Tibial nerve (tissue), 4 donors: ENCODE measurements at places on chromosomes 16 and 17. TPM values are rescaled to one million over a fixed set of nuclear protein-coding genes. Genes with fewer than 3 reads are reported as not detected.

DNA sequence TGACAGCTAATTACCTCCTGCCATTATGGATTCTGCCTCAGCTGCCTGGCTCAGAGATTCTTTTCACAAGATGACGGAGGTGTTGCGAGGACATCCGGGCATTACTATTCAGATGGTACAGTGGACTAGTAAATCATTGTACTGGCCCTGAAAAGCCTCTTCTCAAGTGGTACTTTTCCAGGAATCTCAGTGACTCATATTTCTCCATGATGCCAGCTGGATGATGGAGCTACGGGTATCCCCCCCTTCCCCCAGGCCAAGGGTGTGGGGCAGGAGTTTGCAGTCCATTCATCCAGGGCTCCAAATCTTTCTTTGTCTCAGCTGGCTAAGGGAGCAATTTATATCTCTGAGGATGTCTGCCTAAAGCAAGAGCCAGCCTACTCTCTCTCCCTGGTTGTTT lies 107.7 kb upstream of the GPR139 start:
- no peaks in the 10 kb centered on the region for H3K27me3 ChIP-seq
- H3K27ac ChIP-seq, result no peak overlapping the region
- no peak for DNase-seq
- H3K36me3 ChIP-seq, result no peaks in the 10 kb centered on the region

DNA sequence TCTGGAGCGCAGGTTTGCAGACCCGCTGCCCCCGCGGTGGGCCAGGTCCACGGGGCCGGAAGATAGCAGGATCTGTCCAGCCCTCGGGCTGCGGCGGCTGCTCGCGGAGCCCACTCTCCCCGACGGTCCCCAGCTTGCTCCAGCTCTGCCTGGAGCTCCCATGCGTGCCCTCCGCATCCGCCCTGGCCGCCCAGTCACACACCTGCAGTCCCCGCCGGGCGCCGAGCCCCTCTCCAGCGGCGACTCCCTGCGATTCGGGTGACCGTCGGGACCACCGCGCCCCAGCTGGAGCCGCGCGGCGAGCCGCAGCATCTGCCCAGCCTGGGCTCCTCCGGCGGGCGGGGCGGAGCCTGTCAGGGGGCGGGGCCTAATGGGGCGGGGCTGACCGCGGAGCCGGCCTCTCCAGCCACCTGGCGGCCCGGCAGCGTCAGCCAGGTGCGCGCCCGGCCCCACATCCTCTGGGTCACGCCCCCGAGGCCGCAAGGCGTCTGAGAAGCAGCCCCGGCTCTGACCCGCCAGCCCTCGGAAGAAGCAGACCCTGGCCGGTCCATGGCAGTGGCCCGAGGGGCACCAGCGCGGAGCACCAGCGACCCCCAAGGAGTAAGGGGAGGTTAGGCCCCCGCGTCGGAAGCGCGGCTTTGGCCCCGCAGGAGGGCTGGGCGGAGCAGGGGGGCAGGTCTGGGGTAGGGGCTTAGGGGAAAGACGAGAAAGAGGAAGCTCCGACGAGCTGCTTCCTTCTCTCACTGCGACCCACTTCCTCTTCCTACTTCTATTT lies at the start of gene PIK3R5:
PIK3R5 (minus strand) TSS at position 314 of the 775 bp plus-strand sequence. CDS start 54,213 bp downstream, outside the sequence.
- no peak within 1 kb of the TSS for H3K27ac ChIP-seq
- DNase-seq, result no peak
- no peaks in the 10 kb centered on the region for H3K36me3 ChIP-seq
- no peaks in the 10 kb centered on the region for H3K27me3 ChIP-seq
- H3K4me1 ChIP-seq, result no peaks in the 10 kb centered on the region

GRCh38 chr16:65490286-65490685 lies 368.4 kb upstream of the CDH11 start:
- DNase-seq, result no peak
- no peaks in the 10 kb centered on the region for H3K27me3 ChIP-seq
- no peak overlapping the region for H3K27ac ChIP-seq

DNA sequence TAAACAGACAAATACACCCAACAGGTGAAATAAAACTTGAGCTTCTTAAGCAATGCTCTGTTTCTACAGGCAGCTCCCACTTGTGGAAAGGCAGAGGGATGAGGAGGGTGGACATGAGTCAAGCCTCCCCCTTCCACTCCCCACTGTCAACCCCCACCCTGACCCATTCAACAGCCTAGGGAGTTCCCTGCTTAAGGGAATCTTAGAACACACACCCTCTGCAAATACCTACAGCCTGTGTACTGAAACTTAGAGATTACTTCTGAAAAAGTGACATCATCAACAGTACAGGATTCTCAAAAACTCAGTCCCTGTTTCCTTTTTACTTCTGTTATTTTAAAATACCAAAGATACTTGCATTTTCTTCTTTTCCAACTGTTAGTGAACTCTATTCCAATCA lies 345.4 kb downstream of the SOX9 start:
- H3K27me3 ChIP-seq, result no peaks in the 10 kb centered on the region
- H3K36me3 ChIP-seq, result no peaks in the 10 kb centered on the region

DNA sequence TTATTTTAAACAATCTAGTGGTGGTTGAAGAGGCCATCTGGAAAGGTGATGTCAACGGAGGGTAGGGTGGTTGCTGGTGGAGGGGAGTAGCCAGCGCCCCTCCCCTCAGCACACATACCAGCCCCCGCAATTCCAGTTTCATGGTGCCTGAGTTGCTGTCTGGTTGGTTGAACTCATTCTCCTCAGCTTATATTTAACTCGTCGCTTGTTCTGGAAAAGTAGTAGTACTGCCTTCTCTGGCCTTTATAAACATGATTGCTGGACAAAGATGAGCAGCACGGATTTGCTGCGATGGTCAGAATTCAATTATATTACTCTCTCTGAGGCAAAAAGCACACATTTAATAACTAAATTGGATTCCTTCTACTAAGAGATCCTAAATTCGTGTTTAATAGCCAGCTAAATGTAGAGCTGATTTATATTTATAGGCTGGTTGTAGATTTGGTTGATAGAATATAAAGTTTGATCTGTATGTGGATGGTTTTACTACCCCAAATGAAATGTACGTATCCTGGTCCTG lies 238.0 kb upstream of the TBX2 start:
- peaks cover 8% of the 10 kb centered on the region for H3K36me3 ChIP-seq
- H3K27me3 ChIP-seq, result no peaks in the 10 kb centered on the region
- no peak overlapping the region for H3K4me3 ChIP-seq
- no peak overlapping the region for H3K27ac ChIP-seq

GRCh38 chr17:57408071-57408811 lies 151.9 kb downstream of the MSI2 start:
- H3K27me3 ChIP-seq, result no peaks in the 10 kb centered on the region
- H3K36me3 ChIP-seq, result no peaks in the 10 kb centered on the region
- no peak overlapping the region for H3K27ac ChIP-seq
- no peak overlapping the region for H3K4me3 ChIP-seq

The CAMKK1 gene
- 15.3 TPM for total RNA-seq

The CBLN1 gene
- total RNA-seq, result not detected

DNA sequence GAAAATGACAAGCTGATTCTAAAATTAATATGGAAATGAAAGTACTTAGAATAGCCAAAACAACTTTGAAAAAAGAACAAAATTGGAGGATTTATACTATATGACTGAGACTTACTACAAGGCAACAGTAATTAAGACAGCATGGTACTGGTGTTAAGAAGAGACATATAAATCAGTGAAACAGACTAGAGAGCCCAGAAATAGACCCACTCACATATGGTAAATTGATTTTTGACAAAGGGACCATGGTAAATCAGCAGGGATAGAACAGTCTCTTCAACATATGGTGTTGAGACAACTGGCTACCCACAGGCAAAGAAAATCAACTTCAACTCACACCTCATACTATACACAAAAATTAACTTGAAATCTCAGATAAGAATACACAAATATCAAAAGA lies 12.9 kb downstream of the CMC2 start:
- H3K4me1 ChIP-seq, result peaks cover 12% of the 10 kb centered on the region
- no peak overlapping the region for H3K4me3 ChIP-seq
- no peaks in the 10 kb centered on the region for H3K27me3 ChIP-seq

The RPL13 gene
- total RNA-seq, result 7,506 TPM

DNA sequence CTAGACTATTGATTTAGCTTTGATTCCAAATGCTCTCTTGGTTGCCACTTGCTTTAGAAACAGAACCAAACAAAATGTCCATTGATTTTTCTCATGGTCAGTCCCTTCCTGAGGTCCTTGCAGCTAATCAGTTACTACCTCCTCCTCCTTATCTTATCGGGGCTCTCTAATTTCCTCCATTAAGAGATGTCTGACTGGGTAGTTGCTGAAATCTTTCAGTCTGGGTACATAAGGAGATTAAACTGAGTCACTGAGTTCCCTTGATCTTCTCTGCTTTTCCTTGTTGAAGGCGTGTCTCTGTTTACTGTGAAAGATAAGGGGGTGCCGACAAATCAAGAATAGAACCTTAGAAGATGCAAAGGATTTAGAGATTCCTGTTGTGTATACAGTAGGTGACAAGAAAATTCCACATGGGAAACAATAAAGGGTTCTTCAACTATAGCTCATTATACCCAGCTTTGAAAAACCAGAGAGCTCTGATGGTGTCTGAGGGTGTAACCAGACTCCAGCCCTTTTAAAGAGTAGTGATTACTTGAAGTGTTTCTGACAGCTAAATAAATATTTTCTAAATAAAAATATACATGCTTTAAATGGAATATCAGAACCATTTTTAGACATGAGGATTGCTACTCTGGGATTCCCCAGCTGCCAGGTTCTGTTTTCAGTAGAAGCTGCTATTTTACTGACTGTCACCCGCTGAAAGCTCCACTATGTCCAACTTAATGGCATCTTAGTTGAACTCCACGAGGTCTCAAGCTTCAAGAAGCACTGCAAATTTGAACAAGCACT lies 791.3 kb upstream of the SOX9 start:
- no peaks in the 10 kb centered on the region for H3K36me3 ChIP-seq
- no peaks in the 10 kb centered on the region for H3K27me3 ChIP-seq
- H3K27ac ChIP-seq, result no peak overlapping the region
- no peak for DNase-seq
- H3K4me1 ChIP-seq, result no peaks in the 10 kb centered on the region

The MGAT5B gene
- 1.5 TPM for total RNA-seq

DNA sequence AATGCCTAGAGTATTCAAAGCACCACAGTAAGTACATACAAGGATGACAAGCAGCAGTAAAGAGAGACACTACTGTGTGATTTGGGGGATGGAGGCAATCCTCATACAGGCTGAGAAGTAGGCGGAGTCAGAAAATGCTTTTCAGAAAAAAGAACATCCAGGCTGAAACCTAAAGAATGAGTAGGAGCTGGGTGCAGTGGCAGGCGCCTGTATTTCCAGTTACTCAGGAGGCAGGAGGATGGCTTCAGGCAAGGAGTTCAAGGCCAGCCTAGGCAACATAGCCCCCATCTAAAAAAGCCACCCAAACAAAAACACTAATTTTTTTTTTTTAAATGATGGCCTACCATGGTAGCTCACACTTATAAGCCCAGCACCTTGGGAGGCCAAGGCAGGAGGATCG lies 10.3 kb downstream of the KANSL1 start:
- no peaks in the 10 kb centered on the region for H3K36me3 ChIP-seq
- H3K27ac ChIP-seq, result no peak overlapping the region
- peaks cover 70% of the 10 kb centered on the region for H3K4me1 ChIP-seq

DNA sequence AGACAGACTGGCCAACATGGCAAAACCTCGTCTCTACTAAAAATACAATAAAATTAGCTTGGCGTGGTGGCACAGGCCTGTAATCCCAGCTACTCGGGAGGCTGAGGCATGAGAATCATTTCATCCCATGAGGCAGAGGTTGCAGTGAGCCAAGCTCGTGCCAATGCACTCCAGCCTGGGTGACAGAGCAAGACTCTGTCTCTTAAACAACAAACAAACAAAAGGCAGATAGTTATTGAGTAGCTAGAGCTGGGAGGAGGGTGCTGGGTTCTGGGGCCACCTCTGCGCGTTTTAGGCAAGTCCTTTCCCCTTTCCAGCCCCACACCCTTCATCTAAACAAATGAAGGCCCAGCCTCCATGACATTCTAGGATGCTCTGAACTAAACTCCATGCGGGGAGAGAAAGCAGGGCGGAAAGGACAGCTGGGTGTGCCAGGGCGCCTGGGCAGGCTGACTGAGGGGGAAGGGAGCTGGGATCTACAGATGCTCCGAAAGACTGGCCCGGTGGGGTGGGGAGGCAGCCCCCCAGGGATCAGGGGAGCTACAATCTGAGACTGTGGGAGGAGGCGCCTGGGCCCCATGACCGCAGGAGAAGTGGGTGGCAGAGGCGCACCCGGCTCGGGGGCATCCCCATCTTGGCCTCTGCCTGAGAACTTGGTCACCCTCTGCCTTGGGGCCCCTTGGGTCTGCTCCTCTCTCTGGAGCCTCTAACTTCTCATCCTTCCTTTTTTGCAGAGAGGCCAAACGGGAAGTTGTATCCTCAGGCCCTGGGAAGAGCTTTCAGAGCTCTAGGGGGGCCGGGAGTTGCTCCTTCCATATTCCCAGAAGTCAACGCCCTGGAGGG lies 910 bp downstream of the ITGAL start:
- no peak overlapping the region for H3K27ac ChIP-seq
- H3K4me1 ChIP-seq, result no peaks in the 10 kb centered on the region
- DNase-seq, result no peak
- H3K27me3 ChIP-seq, result no peaks in the 10 kb centered on the region
- no peak overlapping the region for H3K4me3 ChIP-seq
